ENCODE measurements at places on chromosomes 6 and 20. TPM values are rescaled to one million over a fixed set of nuclear protein-coding genes. Genes with fewer than 3 reads are reported as not detected.

The THBS2 gene
- total RNA-seq = not detected

The ZC2HC1B gene
- not detected for total RNA-seq

The COL19A1 gene
- 0.03 TPM for total RNA-seq

- no peaks in the 10 kb centered on the region for H3K36me3 ChIP-seq
- no peak overlapping the region for H3K4me3 ChIP-seq
- DNase-seq = no peak
- no peak overlapping the region for H3K27ac ChIP-seq
These were observed 202.4 kb downstream of the MOXD1 start for GRCh38 chr6:132198896-132199295.

The CYP39A1 gene
- total RNA-seq = not detected

- H3K4me3 ChIP-seq = no peak overlapping the region
- no peaks in the 10 kb centered on the region for H3K27me3 ChIP-seq
- H3K4me1 ChIP-seq = peaks cover 8% of the 10 kb centered on the region
These were observed 6.0 kb downstream of the NOX3 start for GRCh38 chr6:155449450-155450239.

GRCh38 chr6:77011929-77012545, 451.3 kb downstream of the HTR1B start:
- H3K4me1 ChIP-seq = no peaks in the 10 kb centered on the region
- H3K27ac ChIP-seq = no peak overlapping the region
- no peaks in the 10 kb centered on the region for H3K36me3 ChIP-seq
- H3K4me3 ChIP-seq = no peak overlapping the region
- no peaks in the 10 kb centered on the region for H3K27me3 ChIP-seq

The SEL1L2 gene
- not detected for total RNA-seq
